ENCODE measurements at places on chromosomes 1 and 21.

- DNase-seq, result no peak
Observed at GRCh38 chr1:214967865-214968575, 114.5 kb upstream of the KCNK2 start.

- DNase-seq, result no peak
Observed at GRCh38 chr1:179166663-179167417, 62.6 kb downstream of the ABL2 start.

- DNase-seq, result no peak
Observed at GRCh38 chr1:157034137-157034800, 11.3 kb downstream of the ARHGEF11 start.

DNA sequence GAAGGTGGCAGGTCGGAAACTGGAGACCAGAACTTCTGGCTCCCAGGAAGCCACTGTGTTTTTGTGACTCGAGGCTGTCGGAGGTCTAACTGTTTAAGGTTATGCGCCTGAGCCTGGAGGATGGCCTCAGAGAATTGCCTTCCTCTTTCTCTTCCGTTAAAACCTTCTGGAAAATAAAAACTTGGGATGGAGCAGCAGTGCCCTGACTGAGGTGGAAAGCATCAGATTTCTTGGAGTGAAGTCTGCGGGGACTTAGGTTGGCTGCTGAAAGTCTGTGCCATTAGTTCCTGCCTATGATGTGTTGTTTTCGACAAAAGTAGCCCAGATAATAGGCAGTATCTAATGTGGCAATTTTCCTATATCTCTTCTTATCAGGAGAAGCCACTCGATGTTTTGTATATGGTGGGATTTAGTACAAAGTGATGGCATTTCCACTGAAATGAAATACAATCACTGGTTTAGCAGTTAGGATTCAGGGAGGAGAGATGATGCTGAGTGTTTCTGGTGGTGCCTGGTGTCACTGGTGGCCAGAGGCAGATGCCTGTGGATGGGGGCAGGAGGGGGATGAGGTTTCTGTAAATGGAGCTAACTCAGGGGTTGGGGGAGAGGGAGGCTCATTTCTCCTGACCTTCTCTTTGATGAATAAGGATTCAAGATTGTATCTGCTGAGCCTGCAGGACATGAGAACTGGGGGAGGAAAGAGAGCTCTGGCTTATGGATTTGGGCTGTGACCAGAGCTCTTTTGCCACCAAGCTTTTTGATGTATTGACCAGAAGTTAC is 150.8 kb downstream of the CAMTA1 start:
- DNase-seq, result no peak

GRCh38 chr1:87176514-87176913 is 152.2 kb upstream of the LMO4 start:
- no peak for DNase-seq

DNA sequence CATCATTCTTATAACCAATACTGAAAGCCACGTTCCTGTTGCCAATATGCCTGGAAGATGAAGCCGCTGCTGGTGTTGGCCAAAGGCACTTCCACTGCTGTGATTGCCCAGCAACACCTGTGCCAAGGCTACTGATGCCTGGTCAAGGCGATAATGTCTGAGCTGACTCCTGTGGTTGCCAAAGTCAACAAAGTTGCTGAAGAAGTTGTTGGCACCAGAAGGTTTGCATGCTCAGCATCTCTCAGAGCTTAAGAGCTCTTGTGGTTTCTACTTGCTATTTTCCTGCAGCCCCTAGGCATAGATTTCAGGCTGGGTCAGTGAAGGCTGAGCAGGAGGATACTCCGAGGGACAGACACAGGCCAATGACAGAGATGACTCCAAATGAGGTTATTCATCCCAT is 63.4 kb upstream of the RAB3GAP2 start:
- DNase-seq, result no peak

GRCh38 chr1:234722904-234723720 is 113.1 kb upstream of the IRF2BP2 start:
- DNase-seq, result no peak

- no peak for DNase-seq
Observed at GRCh38 chr21:37101384-37101783, 28.3 kb downstream of the TTC3 start.
